Activated CD4-positive, alpha-beta T cell treated with anti-CD3 and anti-CD28 coated beads for 36 hours (primary cell): ENCODE measurements at places on chromosomes 7 and 10. TPM values are rescaled to one million over a fixed set of nuclear protein-coding genes. Genes with fewer than 3 reads are reported as not detected.

The CELF2 gene
- 119 TPM for total RNA-seq

The CPA4 gene
- total RNA-seq = not detected

The HMX2 gene
- 0.18 TPM for total RNA-seq

The GPR22 gene
- not detected for total RNA-seq

The HABP2 gene
- not detected for total RNA-seq

The MINDY3 gene
- total RNA-seq = 12.8 TPM

The DMBT1 gene
- total RNA-seq = not detected

The LRRTM3 gene
- not detected for total RNA-seq

The STEAP1B gene
- total RNA-seq = not detected

The SPOCK2 gene
- total RNA-seq = 158 TPM

The CTAGE15 gene
- total RNA-seq = not detected

The PNLIP gene
- total RNA-seq = not detected

The SH2D4B gene
- not detected for total RNA-seq

The PVRIG gene
- total RNA-seq = 27.7 TPM

The SH2B2 gene
- 2.7 TPM for total RNA-seq

The ASB10 gene
- not detected for total RNA-seq

The GIMAP2 gene
- total RNA-seq = 30.0 TPM

The FAM25A gene
- total RNA-seq = not detected

The OIT3 gene
- total RNA-seq = not detected

The MMP21 gene
- not detected for total RNA-seq

The MYO1G gene
- 376 TPM for total RNA-seq

The GIMAP1 gene
- total RNA-seq = 5.5 TPM

The C10orf67 gene
- 0.16 TPM for total RNA-seq

The NUDCD3 gene
- total RNA-seq = 77.6 TPM
